ENCODE measurements at places on chromosomes 12 and 14.

- no peak for DNase-seq
These were observed 1.9 kb downstream of the KLRF2 start for GRCh38 chr12:9883175-9883574.

DNA sequence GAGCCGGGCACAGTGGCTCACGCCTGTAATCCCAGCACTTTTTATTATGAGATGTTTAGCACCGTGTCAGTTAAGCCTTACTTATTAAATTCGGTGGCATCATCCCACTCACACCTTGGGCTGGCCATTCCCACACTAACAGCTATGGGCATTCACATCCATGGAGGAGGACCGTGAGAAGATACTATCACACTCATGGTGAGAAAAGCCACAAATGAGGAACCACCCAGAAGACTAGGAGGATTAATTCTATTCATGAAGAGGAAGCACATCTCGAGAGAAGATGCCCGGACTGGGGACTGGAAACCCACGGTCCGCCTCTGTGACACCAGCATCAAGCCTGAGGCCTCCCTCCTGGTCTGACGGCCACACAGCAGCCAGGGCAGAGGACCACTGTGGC lies 4.9 kb downstream of the CDC42BPB start:
- DNase-seq = no peak

DNA sequence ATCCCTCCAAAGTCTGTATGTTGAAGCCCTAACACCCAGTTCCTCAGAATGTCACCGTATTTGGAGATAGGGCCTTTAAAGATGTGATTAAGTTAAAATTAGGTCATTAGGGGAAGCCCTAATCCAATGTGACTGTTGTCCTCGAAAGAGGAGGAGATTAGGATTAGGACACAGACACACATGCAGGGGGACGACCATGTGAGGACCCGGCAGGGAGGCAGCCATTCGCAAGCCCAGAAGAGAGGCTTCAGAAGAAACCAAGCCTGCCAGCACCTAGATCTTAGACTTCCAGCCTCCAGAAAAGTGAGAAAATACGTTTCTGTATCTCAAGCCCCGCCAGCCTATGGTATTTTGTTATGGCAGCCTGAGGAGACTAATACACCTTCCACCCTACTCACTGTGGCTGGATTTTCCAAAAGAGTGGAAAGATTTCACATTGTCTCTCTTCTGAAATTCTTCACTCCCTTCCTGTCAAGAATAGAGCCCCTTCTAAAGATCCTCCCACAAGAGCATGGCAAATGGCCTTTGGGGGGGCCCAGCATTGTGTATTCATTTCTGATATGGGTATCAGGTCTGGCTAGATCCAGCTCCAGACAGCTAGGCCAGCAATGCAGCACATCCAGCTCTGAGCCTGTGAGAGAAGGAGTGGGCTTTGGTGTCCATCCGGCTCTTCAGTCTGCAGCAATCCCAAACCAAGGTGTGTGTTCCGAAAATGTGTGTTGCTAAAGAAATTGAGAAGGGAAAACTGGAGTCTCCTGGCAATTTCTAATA lies 15.4 kb upstream of the UBC start:
- DNase-seq = no peak

- no peak for DNase-seq
These were observed 16.0 kb downstream of the RITA1 start for GRCh38 chr12:113201187-113202177.

GRCh38 chr12:69779928-69780327 lies 41.3 kb downstream of the RAB3IP start:
- no peak for DNase-seq

DNA sequence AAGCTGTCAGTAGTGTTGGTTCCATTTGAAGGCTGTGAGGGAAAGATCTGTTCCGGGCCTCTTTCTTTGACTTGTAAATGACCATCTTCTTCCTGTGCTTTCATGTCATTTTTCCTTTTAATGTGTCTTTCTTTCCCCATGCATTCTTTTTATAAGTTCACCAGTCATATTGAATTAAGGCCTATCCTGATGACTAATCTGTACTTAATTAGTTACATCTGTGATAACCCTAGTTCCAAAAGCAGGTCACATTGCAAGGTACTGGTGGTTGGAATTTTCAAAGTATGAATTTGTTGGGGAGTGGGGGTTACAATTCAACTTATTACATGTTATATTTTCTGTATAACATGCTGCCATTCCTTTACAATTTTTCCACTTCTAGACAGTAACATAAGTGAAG lies 1642.1 kb upstream of the FLRT2 start:
- no peak for DNase-seq

DNA sequence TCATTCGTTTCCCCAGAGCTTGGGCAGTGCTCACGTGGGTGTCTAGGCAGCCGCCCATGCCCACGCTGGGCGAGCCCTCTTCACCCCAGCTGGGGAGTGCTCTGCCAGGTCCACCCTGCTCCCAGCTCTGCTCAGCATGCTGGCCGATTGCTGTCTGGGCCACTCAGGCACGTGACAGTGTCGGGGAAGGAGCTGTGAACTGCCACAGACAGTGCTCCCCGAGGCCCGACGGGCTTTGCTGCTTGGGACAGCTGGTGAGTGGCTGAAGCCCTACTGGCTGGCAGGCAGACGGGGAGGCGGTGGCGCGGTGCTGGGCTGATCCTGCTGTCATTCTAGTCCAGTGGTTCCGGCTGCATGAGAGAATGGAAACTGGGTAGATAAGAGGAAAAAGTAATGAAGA lies 15.8 kb downstream of the NOC4L start:
- DNase-seq = no peak

DNA sequence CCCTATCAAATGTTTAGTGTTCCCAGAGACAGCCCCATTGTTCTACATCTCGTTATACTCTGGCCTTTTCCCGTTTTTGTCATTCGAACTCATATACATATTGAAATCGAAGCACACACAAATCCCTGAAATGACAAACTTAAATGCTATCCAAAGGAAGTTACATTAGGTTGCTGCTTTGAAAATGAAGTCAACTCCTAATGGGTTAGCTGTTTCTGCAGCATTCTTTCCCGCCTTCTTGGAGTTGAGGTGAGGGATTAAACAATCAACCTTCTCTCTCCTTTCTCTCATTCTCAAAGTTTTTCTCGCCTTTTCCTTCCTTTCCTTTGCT lies 642 bp upstream of the PHC1 start:
- no peak for DNase-seq

DNA sequence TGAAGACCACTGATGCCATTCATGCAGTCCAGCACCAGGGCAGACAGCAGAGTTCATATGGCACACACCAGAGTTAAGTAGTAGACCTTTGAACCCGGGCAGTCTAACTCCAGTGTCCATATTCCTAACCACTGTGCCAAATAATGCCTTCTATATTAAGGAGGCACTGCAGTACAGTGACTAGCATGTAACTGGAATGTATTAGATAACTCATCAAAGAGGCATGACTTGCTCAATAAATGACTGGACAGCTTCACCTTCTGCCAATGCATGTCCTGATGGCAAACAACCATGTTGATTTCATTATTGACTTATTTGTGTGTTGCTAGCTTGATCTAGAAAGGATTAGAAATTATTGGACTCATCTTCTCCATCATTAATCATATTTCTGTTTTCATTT lies 40.2 kb downstream of the DACT1 start:
- DNase-seq = no peak

DNA sequence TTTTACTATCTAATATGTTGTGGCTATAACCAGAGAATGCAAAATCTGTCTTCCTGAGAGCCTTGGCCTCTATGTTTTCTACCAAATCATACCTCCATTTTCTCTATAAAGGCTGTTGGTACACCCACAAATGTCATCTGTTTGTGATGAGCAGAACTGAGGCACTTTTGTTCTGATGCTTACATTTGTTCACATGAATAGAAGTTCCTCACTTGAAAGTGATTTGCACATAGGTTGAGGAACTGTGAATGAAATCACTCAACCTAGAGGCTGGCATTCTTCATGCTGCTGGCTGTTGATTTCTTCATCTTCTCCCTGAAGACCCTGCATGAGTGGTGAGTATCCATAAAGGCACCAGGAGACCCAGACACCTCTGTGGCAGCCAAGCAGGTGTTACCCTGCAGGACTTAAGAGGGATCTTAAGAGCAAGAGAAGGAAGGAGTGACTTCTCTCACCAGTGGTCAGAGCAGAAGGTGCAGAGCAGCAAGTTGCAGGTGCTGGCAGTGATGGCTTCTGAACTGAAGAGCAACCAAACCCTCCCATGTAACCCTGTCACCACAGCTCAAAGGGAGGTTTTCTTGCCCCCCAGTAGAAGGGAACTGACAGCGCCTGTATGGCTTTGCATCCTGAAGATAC lies 110.3 kb downstream of the HMGA2 start:
- no peak for DNase-seq

DNA sequence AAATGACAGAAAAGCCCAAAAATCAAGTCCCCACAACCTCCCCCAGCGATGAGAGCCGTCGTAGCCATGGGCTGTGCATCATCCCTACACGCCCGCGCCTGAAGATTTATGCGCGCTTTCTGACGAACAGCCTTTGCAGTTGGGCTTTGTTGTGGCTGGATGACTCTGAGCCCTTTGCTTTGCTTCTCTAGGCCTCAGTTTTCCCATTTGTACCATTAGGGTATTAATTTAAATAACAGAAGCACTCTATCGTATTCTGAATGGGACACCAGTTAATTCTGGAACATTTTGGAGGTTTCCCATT lies 24.2 kb downstream of the SFSWAP start:
- DNase-seq = no peak

DNA sequence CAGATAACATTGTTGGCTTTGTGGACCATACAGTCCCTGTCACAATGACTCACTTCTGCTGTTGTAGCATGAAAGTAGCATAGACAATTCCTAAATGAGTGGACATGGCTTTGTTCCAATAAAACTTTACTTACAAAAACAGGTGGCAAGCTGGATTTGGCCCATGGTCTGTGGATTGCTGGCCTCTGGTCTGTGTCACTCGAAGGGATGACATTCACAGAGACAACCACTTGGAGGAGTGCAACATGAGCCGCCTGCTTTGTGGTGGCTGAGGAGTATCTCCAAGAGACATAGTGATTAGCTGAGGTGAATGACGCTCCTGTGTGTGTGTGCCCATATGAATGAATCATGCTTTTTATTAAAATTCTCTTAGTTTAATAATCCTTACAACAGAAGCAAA lies 81.3 kb upstream of the NRXN3 start:
- no peak for DNase-seq

- DNase-seq = no peak
These were observed 266.0 kb downstream of the FBXL14 start for GRCh38 chr12:1328391-1328790.

- DNase-seq = no peak
These were observed 895.8 kb downstream of the RPS29 start for GRCh38 chr14:48690349-48690748.

DNA sequence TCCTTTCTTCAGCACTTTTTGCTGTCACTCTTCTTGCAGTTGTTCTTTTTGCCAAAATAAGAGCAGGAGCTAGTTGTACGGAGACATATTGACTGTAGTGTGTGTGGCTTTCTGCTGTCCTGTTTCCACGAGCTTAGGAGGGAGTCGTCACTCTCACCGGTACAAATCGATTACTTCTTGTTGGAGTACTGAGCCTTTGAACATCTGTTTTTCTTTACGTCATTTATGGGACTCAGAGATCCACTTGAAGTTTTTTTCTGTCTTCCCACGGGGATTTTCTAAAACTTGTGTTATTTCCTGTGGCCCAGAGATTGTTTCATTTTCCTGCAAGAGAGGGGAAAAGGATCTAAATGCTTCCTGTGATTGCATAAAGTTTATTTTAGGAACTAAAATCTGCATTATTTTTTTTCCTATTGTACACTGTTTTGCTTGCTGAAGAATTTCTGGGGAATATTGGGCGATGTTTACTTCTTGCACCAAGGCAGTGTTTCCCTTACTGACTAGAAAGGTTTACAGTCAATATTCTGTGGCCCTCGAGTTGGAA lies 199.8 kb upstream of the ARHGAP5 start:
- peak; percentile 55 for DNase-seq

GRCh38 chr12:9367828-9368227 lies 159.6 kb upstream of the PZP start:
- no peak for DNase-seq

GRCh38 chr14:105486163-105486973 lies at the start of gene CRIP1:
TSS of gene CRIP1 (plus strand) at chr14:105486886. CDS start at chr14:105487260, 374 bp downstream.
- peak; percentile 62 for DNase-seq

DNA sequence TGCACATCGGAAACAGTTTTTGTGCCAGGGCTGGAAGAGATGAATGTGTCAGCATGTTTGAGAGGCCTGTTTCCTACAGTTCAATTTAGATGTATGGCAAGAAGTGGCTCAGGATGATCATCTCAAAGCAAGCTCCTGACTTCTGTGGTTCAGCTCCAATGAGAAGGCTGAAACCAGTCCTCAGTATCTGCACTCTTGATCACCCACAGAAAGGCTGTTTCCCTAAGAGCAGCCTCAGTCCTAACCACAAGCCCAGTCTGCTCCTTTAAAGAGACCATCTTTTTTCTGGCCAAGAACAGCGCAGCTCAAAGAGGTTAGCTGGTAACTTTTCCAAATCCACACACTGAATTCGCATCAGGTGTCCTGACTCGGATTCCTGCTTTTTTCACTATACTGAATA lies 19.2 kb downstream of the CSRP2 start:
- DNase-seq = no peak

- DNase-seq = no peak
These were observed 6.6 kb upstream of the NOP2 start for GRCh38 chr12:6574576-6575295.

DNA sequence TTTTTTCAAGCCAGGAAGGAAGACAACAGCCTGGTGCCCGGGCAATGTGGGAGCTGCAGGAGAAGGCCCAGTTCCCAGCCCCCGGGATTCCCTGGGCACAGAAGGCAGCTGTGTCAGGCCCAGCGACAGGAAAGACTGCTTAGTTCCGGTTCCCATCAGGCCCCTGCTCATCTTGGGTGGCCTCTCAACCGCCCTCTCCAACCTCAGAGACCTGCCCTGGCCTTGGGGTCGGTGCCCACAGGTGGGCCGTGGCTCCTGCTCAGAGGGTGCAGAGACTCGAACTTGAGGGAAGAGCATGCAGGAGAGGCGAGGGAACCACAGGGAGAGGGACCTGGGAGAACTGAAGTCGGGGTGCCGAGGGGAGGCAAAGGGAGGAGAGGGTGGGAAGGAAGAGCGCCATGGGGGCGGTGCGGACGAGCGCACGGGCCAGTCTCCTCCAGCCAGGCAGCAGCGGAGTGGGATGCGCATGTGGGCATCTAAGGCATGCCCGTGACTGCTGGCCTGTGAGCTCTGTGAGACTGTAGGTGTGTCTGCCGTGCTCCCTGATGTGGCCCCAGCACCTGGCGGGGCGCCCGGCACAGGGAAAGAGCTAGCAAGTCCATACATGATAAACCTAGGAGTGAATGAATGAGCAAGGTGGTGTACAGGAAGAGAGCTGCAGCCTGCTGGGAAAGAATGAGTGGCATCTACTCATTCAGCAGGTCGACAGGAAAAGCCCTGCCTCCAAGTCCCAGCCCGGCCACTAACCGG lies 42.7 kb downstream of the SSH1 start:
- no peak for DNase-seq

DNA sequence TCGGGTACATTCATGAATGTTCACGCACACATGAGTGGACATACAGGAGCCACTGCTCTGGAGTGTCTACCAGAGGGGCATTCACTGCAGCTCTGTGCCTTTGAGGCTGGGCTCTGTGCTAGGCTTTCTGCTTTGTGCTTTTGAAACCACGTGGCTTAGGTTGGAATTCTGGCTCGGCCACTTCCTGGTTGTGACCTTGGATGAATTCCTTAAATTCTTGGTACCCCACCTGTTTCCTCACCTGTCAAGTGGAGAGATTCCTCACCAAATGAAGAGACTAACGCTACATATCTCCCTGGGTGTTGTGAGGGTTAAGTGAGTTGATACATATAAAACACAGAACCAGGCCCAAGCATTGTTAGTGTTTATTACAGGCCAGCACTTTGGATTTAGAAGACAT lies 842.8 kb downstream of the VRK1 start:
- DNase-seq = no peak
